ENCODE measurements at places on chromosomes 16 and 17.

DNA sequence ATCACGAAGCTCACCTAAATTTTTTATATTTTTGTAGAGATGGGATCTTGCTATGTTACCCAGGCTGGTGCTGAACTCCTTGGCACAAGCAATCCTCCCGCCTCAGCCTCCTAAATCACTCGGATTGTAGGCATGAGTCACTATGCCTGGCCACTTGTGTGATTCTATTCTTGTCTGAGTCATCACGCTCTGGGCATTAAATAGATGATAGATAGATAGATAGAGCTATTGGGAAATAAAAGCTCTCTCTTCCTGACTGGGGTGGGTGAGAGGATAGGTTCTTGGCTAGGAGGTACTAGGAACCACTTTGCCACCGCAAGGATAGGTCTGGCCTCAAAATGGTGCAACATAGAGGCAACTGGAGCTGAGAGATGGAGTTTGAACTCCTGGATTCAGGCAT lies 21.4 kb upstream of the CACNG3 start:
- DNase-seq, result no peak

DNA sequence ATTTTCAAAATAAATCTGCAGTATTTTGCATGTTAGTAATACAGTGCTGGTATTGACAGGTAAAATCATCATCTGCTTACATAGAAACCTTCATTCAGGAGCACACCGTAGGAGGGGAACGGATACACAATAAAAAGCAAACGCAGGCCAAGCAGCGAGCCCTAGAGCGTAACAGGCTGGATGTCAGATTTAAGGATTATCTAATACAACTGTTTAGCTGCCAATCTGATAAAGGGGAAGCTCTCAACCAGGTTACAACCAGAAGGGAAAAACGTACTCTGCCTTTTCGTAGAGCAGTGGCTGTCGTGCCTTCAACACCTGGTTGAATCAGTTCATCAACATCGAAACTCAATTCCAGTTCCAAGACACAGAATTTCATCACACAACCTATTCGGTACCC lies 16.4 kb upstream of the CUEDC1 start:
- DNase-seq, result no peak

DNA sequence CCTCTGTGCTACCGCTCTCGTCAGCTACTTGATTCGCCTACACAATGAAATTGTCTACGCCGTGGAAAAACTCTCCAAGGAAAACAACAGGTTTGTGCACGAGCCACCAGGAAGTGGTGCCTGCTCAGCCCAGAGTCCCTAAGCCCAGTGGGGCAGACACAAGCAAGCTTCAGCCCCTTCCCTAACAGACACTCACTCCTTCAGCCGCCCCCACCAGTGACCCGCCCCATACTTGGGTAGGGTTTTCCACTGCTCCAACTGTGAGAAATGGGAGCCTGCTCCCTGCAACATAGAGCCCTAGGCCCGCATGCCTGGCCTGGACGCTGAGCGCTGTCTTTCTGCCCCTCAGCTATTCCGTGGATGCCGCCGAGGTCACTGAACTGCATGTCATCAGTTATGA lies 28.6 kb upstream of the ENDOV start:
- no peak for DNase-seq

- no peak for DNase-seq
These were observed 48.6 kb downstream of the TNFRSF13B start for GRCh38 chr17:16923097-16923903.

GRCh38 chr17:55264645-55265298 lies at the start of gene HLF:
TSS of gene HLF (plus strand) at chr17:55264960. CDS start at chr17:55265485, 525 bp downstream.
- peak; percentile 37 for DNase-seq
